ENCODE measurements at places on chromosomes 4 and X.

DNA sequence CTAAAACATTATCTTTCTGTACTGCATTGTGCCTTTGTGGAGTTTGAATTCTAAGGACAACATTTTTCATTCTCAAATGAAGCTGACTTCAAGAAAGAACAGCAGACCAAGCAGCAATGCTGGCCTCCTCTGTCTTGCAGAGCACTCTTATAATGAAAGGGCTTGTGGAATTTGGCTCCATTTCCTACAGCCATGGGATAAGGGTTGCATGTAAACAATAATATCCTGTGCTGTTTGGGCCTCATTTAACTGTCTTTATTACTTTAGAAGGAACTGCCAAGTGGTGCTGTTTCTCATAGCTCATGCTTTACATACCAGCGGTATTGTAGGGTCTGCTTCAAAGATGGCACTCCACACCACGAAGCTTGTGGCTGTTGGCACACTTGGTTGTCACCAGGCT lies 111.4 kb upstream of the EOLA2 start:
- DNase-seq: no peak

- no peak for DNase-seq
Observed at GRCh38 chr4:13876131-13876530, 248.6 kb upstream of the BOD1L1 start.

- no peak for DNase-seq
Observed at GRCh38 chr4:167930166-167930565, 162.2 kb upstream of the ANXA10 start.

GRCh38 chrX:45128896-45129454 lies 71.7 kb downstream of the DIPK2B start:
- no peak for DNase-seq

DNA sequence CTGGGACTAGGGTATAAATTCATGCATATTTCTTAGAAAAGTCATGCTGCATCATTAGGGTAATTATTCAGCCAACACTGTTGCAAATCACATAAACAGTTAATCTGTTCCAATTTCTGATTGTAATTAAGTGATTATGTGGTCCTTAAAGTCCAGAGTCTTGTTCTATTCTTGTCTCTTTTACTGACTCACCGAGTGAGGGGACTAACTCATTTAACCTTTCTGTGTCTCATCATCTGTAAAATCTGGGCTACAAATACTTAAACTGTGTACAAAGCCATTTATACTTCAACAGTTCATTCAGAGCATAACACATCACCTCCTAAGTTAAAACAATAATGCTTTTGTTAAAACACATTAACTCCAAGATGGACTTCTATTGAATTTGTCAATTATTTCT lies 65.4 kb upstream of the KLHL13 start:
- no peak for DNase-seq

DNA sequence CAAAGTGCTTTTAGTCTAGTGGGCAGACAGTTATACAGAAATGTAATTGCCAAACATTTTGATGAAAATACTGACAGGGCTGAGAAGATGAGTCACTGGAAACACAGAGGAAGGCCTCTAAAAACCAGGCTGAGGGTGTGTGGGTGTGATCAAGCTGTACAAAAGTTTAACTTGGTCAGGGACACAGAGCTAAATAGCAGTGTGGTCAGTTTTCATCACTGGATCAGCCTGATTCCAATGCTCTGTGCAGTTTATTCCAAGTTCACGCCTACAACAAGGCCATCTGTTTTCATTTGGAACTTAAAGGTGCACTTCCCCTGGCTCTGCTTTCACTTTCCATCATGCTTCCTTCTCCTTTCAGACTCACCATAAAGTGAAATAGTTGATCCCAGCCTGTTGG lies 10.6 kb downstream of the CENPVL3 start:
- DNase-seq: no peak

- DNase-seq: no peak
Observed at GRCh38 chr4:152045449-152045806, 284.6 kb upstream of the GATB start.

DNA sequence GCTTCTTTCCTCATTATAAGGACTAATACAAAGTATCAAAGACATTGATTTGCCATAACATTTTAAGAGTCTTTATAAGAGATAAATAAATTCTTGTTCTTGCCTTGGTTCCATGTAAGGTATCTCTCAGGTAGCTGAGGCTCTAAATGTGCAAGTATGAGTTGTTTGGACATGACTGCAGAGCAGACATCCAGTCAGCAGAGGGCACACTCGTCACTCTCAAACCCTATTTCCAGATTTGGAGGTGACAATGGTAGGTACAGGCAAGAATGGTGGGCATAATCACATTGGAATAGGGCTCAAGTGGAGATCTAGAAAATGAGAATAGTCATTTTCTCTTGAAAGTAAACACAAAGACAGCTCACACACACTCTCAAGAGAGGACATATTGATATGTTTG lies 133.3 kb upstream of the ZIC3 start:
- DNase-seq: no peak

DNA sequence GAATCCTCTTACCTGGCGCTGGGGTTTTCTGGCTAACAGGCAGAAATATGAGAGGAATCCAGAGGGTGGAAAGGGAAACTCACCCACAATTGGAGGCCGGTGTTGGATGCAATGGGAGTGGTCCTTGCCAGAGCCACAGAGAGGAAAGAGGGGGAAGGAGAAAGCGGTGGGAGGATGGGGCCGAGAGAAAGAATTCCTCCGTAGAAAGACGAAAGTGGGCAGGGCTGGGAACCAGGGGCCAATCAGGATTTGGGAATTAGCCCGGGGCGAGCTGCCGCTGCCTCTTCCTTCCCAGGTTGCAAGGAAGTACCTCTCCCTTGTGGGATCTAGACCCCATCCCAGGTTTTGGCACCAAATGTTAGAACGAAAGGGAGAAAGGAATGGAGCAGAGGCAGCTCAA lies 83.1 kb upstream of the SPIN4 start:
- no peak for DNase-seq

GRCh38 chr4:139266583-139267257 lies 13.3 kb downstream of the MGARP start:
- DNase-seq: peak; percentile 94

GRCh38 chr4:139576219-139576618 lies 20.2 kb upstream of the SETD7 start:
- DNase-seq: no peak

DNA sequence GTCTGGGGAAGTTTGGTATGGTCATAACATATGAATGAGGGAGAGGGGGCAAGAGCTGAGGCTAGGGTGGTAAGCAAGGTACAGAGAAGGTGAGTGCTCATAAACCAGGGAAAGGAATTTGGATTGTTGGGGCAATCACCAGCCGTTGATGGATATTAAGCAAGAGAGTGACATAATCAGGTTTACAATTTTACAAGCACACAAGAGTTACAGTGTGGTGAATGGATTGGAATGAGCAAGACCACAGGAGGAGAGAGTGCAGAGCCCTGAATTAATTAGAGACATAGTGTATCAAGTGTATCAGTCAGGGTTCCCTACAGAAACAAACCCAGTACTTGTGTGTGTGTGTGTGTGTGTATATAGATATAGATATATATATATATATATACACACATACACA lies 18.7 kb upstream of the FMR1NB start:
- DNase-seq: no peak

DNA sequence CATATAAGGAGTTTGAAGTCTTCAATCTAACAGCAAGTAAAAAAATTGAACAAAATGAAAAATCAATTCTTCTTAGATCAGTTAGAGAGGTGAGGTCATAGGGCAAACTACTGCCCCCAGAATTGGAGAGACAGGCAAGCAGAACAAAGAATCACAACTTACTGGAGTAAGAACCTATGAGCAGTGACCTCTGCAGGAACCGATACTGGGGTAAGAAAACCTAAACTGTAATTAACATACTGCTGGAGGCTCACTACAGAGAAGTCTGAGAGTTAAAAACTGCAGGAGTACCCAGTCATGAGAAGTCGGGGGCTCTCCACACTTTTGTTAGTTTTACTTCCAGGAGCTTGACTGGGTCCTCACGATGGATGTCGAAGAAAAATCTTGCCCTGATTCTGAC lies 16.0 kb downstream of the CLDN22 start:
- no peak for DNase-seq

- no peak for DNase-seq
Observed at GRCh38 chrX:54721424-54721823, 76.6 kb downstream of the ITIH6 start.

DNA sequence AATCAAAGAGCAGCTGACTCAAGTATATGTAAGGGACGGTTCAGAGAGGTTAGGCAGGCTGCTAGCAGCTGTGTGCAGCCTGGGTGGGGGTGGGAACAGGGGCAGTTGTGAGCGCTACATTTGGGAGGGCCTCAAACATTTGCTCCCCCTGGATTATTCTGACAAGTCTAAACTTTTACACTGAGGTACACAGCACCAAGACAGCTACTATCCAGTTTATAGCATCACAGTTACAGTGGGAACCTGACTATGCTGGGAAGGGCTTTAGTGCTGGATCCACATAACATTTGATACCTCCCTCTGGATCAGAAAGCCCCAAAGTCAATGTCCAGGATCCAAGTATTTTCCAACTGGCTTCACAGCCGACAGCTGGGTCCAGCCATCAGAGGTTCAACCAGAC lies 55.8 kb upstream of the GIMD1 start:
- no peak for DNase-seq

DNA sequence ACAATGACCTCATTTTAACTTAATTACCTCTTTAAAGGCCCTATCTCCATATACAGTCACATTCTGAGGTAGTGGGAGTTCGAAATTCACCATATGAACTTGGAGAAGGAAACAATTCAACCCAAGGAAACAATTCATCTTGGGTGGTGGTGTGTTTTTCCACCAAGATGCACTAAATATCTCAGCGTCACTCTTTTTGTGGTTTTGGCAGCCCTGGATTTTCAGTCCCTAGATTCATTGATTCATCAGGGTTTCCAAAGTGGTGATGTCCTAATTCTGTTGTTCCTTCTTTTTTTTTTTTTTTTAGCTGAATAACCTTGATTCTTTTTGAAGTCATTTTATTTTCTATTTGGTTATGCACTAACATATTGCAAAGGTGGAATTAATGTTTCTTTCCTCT lies 162.6 kb upstream of the RAPGEF2 start:
- no peak for DNase-seq

DNA sequence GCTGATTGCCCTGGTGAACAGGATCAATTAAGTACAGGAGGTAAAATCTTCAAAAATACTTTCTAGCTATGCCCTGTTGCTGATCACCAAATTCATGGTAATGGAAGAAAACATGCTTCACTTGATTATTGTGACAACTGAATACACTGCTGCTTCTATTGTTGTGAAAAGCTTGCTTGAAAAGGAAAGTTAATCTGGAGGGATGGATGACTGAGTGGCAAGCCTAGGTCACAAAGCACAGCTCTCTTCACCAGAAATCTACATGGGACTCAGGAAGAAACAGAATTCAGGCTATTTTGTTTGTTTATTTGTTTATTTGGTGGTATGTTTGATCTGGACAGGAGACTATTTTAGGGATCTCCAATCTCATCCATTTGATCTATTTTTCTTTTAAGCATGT lies 182.0 kb downstream of the MGST2 start:
- no peak for DNase-seq

DNA sequence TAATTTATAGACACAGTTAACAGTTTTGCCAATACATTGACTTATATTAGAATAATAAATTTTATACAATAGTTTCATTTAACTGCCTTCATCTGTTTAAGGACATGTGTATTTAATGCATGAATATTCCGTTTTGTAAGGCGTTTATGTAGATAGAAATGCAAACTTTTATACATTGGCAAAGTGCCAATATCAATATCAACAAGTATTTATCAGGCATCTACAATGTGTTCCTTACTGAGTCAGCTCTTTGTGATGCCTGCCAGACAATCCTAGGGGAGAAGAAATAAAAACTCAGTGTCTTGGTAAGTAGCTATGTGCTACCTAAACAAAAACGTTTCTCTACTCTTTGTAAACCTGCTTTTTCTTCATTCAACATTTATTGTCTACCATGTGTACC lies 1142.2 kb downstream of the C4orf33 start:
- no peak for DNase-seq

DNA sequence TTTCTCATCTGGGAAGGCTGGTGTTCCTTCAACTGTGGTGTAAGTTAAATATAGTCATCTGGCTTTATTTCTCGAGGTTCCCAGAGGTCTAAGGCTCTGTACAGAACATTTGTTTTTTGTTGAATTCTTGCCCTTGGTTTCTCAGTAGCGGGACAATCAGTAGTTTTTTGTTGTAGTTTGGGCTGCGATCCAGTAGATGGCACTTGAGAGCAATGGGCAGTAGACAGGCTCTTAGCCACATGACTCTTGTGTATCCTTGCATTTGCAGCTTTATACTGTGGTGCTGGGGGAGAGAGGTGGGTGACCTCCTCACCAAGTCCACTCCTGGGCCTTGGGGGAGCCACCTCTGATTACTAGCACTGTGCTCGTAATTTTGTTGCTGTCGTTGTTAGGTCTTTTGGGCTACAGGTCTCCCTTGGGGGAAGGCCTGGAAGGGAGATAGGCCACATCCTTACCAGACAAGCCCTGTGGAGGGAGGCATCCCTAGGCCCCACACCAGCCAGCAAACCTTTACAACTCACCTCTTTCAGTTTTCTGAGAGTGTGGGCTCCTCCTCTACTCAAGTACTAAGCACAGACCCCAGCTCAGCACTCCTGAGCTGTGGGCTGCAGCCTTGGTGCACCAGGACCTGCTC lies 8.1 kb downstream of the ETDB start:
- DNase-seq: peak; percentile 59

DNA sequence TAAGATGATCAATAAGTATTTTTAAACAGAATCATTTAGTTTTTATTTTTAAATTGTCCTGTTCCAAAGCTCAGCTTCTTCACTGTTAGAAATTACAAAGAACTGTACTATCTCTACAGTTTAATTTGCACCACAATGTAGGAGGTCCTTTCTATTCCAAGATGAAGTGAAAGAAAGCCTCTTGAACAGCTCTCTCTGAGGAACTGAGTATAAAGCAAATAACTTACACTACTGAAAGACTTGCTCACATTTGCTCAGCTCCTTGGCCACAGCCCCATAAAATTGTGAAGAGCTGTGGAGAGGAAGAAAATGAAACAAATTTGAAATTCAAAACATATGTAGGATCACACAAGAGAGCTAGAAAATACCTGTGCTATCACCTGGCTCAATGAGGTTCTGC lies 68.6 kb downstream of the ENPEP start:
- no peak for DNase-seq

DNA sequence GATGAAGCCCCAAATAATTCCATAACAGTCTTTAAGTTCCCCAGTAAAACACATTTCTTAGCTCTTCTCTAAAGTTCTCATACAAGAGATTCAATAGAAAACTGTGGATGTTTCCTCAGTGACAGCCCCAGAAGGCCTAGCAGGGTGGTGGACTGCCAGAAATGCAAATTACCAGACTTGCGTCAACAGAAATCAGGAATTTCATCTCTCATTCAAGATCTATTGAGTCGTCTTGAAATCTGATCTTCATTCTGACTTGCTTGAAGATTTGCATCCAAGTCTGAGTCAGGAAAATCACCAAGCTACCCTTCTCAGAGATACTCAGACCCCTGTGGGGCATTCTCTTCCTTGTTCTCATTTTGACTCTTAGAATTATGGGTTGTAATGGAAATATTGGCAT lies 68.9 kb upstream of the NDP start:
- no peak for DNase-seq

DNA sequence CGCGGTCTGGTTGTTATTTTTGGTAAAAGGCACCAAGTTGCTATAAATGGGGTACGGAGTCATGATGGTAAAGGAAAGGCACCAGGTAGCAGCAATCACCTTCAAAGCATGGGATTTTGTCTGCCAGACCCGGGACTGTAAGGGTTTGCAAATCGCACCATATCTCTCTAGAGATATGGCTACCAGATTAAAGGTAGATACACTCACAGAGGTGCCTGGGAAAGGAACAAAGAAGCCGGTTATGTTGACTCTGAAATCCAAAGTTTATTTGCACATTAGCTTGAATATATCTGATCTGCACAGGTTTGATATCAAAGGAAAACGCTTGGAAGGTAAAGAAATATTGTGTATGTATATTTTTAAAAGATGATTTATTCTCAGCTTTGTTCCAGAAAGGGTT lies 4.6 kb downstream of the CCKAR start:
- no peak for DNase-seq
